GM04503 (cell line): ENCODE measurements at places on chromosomes 2 and 18.

GRCh38 chr2:42367835-42368234 is 6.8 kb upstream of the COX7A2L start:
- DNase-seq: no peak

DNA sequence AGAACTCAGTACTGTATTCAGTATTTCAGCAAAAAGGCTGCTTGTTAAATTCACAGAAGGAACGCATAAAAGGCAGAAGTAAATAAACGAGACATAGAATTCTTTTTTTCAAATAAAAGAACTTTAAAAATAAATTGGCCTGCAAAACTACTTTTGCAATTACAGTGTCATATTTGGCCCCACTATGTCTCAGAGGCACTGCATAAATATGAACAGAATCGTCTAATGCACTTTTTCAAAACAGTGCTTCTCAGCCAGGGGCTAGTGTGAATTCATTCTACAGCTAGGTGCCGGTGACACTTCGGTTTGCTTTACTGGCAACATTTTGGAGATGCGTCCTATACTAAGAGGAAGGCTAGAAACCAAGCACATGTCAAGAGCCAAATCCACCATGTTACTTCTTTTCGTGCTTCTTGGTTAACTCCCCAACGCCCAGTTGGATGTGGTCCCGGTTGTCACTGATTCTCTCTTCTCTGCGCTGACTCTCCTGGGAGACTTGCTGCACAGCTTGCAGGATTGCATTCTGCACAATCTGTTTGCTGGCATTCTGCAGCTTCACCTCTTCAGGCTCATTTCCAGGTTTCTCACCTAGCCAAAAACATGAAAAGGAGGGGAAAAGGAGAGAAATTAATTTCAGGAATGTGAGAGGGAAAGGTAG is 51.8 kb downstream of the AKAIN1 start:
- DNase-seq: no peak

GRCh38 chr2:70553334-70553583 is 367 bp downstream of the TGFA start:
- DNase-seq: no peak

DNA sequence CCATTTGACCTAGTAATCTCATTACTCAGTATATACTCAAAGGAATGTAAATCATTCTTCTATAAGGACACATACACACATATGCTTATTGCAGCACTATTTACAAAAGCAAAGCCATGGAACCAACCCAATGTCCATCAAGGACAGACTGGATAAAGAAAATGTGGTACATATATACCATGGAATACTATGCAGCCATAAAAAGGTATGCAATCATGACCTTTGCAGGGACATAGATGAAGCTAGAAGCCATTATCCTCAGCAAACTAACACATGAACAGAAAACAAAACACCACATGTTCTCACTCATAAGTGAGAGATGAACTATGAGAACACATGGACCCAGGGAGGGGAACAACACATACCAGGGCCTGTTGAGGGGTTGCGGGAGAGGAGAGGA is 214.5 kb downstream of the NBAS start:
- DNase-seq: no peak

DNA sequence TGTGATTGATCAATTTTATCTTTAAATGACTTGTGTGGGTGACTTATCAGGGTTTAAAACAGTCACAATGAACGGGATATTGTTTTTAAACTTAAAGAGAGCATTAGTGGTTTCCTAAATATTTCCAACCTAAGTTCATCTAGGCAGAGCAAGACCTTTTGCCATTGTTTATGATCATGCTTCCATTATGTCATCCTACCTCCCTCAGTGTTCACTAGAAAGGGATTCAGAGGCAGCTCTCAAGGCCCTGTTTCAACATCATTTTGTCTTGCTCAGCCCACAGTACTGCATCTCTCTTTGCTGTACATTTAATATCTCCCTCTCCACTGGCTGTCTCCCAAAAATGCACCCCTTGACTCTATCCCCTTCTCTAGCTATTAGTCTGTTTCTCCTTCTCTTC is 21.5 kb upstream of the PELI1 start:
- DNase-seq: no peak

DNA sequence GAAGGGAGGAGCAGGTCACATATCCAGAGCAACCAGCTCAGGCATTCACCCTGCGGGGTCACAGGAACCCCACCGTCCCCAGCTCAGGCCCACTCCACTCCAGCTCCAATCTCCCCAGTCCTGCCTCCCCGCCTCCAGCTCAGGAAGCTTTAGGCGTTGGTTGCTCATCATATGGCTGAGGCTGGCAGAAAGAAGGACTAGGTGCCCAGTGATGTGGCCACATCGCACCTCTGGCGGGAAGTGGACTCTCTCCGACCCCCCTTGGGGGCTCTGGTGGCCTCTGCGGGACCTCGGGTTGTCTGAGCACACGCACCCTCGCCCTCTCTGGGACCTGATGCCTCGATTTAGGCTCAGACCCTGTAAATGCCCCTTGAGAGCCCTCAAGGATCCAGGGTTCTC is 187.7 kb downstream of the ZFP36L2 start:
- no peak for DNase-seq

- DNase-seq: peak; percentile 70
Observed at GRCh38 chr18:457140-457519, 43.4 kb downstream of the COLEC12 start.

- DNase-seq: no peak
Observed at GRCh38 chr2:84717302-84717701, 163.6 kb downstream of the TRABD2A start.

GRCh38 chr18:72799106-72799505 is 68.7 kb downstream of the NETO1 start:
- no peak for DNase-seq

DNA sequence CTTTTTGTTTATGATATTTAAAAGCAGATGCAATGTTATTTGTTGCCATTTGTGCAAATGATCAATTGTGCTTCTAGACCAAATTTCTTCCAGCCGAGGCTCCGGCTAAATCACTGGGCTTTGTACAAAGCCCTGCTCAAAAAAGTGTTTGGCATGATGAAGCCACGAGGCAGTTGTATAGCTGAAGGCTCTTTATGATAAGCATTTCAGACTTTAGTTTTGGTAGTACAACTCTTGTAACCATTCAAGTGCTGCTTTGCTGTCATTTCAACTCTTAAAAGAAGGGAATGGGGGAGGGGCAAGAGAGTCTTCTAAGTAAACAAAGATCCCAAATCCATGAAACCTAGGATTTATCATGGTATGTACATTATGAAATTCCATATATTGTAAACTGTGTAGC is 3.3 kb upstream of the ZNF532 start:
- no peak for DNase-seq

- DNase-seq: no peak
Observed at GRCh38 chr2:122864728-122865127, 1109.3 kb downstream of the TSN start.

GRCh38 chr2:236545248-236545658 is 24.4 kb upstream of the ACKR3 start:
- DNase-seq: no peak

DNA sequence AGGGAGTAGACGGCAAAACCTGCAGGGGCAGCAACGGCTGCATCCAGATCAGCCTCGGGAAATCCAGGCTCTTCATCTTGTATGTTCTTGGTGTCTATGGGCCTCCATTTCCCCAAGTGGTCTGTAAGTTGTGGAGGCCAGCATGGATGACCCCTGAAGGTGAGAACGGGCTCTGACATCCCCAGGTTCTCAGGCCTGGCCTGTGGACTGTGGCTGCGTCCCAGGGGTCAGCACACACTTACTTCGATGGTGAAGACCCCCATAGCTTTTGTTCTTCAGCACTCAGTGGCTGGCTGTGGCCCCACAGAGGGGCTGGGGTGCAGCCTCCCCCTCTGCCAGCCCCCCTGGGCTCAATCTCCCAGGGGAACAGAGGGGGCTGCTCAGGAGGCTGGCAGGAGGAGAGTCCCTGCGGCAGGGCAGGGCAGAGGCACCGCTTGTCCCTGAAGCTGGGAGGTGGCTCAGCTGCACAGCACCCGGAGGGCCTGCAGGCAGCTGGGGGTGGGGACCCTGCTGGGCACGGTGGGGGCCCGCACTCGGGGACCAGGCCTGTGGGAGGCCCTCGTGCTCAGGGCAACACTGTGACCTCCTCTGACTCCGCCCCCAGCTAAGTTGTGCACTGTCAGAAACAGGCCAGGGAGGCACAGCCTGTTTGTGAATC is 3.8 kb downstream of the SLC66A3 start:
- no peak for DNase-seq

DNA sequence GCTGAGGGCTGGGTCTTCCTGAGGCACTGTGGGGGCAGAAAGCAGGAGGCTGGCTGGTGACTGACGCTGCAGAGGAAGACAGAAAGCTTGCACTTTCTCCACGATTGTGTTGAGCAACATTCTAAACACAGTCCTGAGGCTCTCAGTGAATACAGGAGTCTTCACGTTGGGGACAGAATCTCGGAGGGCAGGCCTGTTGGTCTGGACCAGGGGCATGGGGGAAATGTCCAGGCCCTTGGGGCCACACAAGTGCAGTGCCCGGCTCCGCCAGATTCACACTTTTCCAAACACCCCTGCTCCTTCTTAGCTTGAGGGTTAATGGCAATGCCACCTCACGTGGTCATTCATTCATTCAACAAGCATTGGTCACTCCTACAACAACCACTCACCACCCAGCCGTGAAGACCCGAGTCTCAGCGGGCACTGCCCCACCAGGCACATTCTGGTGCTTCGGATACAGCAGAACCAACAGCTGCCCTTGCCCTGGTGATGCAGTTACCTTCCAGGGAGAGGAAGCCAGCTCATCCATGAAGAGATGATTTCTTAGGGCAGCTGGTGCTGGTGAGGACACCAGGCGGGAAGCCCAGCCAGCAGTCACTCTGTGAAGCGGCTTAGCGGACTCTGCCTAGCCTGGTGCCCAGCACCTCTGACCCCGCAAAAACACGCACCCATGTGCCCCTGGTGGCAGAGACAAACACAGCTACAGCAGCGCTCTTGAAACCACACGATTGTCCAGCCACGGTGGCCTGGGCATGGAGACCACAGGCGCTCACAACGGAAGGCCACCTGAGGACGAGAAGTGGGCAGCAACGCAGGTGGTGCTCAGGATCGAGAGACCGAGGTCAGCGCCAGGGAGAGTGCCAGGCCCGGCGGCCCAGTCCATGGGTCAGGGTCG is 10.9 kb upstream of the GPC1 start:
- DNase-seq: no peak

- DNase-seq: no peak
Observed at GRCh38 chr2:151287513-151288250, 1.8 kb downstream of the NMI start.

DNA sequence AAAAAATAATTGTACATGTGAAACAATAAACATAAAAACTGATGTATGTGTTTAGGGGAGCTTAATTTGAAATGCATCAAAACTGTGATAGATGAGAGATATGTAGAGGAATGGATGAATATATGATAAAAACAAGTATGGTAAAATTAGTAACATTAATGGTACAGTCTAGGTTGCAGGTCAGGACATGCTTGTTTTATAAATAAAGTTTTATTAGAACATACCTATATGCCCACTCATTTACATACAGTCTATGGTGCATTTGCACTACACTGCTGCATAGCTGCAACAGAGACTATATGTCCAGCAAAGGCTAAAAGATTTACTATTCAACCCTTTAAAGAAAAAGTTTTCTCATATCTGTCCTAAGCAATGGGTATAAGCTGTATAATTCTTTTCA is 236.6 kb upstream of the CCDC68 start:
- no peak for DNase-seq

DNA sequence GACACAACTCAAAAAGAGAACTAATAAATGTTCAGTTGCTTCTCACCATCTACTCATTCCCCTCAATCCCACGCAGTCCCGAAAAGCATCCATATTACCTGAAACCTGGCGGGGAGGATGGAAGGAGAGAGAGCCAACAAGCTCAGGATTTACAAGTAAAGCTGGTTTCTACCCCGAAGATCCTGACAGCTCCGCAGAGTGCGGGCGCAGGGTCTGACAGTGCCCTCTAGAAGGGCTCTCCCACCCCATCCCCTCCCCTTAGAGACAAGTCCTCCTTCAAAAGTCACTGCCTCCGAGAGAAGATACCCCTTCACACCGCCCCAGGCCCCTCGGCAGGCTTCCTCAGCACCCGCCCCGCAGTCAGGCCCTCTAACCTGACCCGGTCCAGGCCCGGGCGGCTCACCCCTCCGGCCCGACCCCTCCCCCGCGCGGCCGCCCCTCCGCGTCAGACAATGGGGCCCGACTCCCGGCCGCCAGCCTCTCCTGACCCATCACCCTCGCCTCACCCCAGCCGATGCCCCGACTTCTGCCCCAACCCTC is 550 bp downstream of the RAB1A start:
- no peak for DNase-seq

- DNase-seq: no peak
Observed at GRCh38 chr2:136238286-136239078, 120.5 kb upstream of the CXCR4 start.

GRCh38 chr2:88116669-88117432 is 11.0 kb downstream of the FABP1 start:
- no peak for DNase-seq

- DNase-seq: no peak
Observed at GRCh38 chr2:106724301-106724794, 161.6 kb downstream of the ST6GAL2 start.

DNA sequence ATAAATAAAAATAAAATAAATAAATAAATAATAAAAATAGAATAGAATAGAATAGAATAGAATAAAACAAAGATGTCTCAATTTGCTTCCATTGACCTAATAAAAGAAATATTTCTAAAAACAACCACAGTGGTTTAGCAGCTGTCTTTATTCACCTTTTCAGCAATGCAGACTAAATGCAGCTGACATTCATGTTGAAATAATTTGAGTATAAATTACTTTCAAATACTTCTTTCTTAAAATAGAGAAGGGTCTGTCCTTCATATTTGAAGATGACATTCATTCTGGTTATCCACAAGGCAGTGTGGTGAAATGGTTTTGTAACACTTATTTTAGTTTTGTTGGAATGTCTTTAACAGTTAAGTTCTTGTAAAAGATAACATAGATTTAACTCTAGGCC is 469.4 kb downstream of the IRS1 start:
- DNase-seq: no peak

DNA sequence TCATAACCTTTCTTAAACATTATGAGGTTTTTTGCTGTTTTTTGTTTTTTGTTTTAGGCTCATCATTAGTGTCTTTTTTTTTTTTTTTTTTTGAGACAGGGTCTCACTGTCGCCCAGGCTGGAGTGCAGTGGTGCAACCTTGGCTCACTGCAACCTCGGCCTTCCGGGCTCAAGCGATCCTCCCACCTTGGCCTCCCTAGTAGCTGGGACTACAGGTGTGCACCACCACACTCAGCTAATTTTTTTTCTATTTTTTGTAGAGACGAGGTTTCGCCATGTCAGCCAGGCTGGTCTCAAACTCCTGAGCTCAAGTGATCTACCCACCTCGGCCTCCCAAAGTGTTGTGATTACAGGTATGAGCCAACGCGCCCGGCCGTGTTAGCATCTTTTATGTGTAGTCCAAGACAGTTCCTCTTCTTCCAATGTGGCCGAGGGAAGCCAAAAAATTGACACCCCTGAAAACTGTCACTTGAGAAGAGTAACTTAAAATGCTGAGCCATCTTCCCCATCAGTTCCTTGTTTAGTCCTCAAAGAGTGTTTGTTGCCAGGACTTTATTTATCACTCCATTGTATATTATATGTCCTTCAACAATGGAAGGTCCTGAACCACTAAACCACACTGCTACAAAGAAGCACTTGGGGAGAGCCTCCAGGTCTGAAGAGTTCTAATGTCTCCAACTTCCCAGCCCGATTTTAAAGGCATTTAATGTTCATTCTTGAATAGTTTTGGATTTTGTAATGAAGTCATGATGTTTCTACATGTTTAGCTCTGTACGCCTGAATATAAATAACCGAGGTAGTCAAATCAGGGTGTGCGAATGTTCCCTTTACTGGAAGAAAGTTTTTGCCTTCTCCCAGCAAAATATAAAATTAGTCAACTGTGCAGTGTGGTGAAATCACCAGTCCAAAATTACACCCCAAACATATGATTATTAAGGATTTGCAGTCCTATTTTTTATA is 26.4 kb downstream of the ZNF516 start:
- DNase-seq: no peak
